ENCODE measurements at places on chromosomes 1 and 21.

DNA sequence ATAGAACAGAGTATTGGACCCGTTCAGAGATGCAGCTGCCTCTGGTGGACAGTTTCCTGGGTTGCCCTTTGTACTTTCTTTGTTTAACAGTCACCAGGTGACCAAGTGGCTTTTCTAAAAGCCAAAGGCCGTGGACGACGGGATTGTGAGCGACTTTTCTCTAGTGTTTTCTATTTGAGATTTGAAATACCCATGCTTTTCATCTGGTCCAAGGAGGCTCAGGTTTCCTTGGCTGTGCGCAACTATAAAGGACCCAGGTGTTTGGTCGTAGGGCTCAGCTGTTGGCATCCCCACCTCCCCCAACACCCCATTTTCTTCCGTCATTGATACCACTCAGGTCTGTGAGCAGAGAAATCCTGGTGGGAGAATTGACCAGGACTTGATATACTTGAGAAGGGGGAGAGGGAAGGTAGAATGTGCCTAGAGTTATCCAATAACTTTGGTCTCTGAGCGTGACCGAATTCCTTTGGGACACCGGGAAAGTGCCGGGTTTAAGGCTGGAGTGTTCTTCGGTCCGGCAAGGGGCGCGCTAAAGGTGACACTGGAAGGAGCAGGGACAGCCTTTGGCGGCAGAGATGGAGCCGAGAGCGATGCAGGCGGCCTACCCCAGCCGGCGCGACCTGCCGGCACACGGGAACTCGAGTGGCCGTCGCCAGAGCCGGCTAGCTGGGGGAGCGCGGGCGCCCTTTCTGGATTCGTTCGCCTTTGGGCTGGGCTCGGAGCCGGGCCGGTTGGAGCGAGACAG lies 83.4 kb upstream of the BMP8A start:
- DNase-seq = no peak

DNA sequence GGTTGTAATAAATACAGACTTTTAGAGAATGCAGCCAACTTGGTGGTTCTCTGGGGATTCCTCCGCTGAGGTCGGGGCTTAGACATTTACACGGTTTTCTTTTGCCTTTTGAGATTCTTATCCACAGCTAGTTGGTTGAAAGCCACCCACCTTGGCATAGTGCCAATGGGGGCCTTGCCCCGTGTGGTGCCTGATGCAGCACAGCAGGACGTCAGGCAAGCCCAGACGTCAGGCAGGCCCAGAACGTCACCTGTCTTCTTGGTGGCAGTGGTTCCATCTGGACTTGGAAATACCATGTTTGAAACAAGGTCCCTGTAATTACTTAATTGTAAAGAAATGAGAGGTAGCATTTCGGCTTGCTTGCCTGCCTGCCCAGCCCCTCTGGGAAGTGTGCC lies 78.5 kb downstream of the GALNT2 start:
- DNase-seq = no peak

DNA sequence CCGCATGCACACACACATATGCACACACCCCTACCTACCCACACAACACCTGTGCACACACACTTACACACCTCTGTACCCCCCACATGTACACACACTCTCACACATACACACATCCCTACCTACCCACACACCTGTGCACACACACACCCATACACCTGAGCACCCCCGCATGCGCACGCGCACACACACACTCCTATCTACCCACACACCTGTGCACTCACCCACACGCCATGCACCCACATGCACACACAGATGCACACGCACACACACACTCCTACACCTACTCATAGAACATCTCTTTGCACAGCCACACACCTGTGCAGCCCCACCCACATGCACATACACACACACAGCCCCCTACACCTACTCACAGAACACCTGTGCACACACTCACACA lies 15.5 kb upstream of the PADI2 start:
- DNase-seq = no peak

GRCh38 chr1:7610936-7611335 lies 160.2 kb upstream of the VAMP3 start:
- DNase-seq = no peak

DNA sequence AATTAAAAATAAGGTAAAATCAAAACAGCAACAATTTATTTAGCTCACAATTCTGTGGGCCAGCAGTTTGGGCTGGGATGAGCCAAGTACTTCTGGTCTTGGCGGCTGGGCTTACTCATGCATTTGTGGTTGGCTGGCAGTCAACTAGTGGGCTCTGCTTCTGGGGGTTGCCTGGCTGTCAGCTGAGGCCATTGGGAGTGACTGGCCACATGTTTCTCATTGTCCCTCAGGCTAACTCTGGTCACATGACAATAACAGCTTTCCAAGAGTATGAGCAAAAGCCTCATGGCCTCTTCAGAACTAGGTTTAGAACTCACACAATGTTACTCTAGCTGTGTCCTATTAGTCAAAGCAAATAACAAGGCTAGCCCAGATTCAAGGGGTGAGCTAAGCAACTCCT lies 15.6 kb upstream of the CHIA start:
- DNase-seq = peak; percentile 24

DNA sequence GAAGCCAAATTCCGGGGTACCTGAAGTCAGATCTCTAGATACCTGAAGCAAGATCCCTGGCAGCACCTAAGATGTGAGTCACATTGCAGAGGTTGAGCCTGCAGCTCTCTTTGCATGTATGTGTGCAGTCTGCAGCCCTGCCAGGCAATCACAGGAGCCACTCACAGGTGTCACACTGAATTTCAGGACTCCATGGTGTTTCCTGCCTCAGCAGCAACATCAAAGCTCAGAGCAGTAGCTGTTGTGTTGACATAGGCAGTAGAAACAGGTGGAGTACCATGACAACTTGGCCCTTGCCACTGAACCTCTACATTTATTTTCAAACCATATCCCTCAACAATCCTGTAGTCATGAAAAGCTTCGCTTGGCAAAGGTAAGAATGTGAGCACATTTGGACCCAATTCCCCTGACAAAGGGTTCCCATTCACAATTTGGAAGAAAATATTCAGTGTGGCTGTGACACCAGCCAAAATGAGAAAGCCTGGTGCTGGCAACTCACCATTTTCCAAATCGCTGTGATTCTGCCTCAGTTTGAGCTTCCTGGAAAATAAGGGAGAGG lies 419.8 kb upstream of the NFIA start:
- DNase-seq = no peak

DNA sequence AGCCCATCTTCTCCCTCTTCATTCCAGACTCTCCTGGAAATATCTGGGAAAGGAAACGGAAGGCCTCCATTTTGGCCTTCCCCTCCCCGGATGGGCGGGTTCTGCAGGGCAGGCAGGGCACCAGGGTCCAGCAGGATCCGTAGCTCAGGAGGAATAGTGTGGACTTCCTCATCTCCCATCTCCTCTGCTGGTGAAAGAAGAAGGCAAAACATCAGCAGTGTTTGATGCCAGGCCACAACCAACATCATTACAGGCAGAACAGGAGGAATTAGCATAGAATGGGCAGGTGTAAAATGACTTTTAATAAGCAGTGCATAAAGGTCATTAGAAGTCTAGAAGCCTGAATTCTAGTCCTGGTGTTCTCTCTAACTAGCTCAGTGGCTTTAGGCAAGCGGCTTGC lies 165.9 kb downstream of the TGFBR3 start:
- DNase-seq = no peak

GRCh38 chr1:48794816-48795215 lies 18.1 kb upstream of the BEND5 start:
- DNase-seq = no peak

DNA sequence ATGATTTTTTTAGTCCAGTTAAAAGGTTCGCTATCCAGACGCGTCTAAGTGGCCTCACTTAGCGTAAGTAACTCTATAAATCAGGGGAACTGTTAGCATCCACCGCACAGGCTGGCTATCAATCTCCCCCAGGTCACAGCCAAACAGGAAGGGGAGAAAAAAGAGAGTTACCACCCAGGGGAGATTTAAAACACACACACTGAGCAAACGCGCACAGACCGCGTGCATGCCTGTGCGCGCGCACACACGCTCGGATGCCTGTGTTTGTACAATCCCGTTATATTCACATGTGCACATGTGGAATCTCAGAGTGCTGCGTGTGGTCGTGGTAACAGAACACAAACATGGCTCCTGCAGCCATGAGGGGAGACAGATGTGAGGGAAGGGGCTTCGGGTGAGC lies 125.4 kb downstream of the CASZ1 start:
- DNase-seq = no peak

DNA sequence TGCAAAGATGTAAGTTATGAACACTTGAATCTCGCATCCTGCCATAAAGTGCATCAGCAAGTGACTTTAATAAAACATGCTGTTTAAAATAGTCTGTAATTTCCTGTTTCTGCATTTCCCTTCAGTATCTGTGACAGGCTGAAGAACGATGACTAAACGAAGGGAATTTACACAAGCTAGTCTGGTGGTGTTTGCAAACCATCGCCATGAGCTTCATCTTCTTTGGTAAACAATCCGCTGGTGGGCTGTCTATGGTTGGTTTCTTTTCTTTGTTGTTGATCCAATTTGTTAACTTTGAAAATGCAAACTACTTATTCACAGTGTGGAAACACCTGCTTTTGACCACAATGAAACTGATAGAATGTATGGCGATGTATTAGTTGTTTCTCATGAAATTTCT lies 13.9 kb downstream of the SERTAD4 start:
- no peak for DNase-seq

GRCh38 chr1:75731881-75732280 lies 7.4 kb downstream of the ACADM start:
- no peak for DNase-seq

GRCh38 chr1:160124705-160125478 lies 9.3 kb downstream of the ATP1A2 start:
- DNase-seq = peak; percentile 82

- DNase-seq = no peak
Measured at GRCh38 chr1:91523482-91523881, 22.8 kb downstream of the CDC7 start.

GRCh38 chr1:22290611-22291010 lies 147.7 kb upstream of the WNT4 start:
- DNase-seq = no peak

DNA sequence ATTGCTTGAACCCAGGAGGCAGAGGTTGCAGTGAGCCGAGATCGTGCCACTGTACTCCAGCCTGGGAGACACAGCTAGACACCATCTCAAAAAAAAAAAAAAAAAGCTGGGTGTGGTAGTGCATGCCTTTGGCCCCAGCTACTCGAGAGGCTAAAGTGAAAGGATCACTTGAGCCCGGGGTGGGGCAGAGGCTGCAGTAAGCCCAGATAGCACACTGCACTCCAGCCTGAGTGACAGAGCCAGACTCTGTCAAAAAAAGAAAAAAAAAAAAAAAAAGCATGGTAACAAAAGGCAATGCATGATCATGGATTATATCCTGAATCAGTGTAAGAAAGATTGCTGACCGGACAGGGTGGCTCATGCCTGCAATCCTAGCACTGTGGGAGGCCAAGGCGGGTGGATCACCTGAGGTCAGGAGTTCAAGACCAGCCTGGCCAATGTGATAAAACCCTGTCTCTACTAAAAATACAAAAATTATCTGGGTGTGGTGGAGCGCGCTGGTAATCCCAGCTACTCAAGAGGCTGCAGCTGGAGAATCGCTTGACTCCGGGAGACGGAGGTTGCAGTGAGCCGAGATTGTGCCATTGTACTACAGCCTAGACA lies 76.3 kb downstream of the RUSC1 start:
- DNase-seq = no peak

DNA sequence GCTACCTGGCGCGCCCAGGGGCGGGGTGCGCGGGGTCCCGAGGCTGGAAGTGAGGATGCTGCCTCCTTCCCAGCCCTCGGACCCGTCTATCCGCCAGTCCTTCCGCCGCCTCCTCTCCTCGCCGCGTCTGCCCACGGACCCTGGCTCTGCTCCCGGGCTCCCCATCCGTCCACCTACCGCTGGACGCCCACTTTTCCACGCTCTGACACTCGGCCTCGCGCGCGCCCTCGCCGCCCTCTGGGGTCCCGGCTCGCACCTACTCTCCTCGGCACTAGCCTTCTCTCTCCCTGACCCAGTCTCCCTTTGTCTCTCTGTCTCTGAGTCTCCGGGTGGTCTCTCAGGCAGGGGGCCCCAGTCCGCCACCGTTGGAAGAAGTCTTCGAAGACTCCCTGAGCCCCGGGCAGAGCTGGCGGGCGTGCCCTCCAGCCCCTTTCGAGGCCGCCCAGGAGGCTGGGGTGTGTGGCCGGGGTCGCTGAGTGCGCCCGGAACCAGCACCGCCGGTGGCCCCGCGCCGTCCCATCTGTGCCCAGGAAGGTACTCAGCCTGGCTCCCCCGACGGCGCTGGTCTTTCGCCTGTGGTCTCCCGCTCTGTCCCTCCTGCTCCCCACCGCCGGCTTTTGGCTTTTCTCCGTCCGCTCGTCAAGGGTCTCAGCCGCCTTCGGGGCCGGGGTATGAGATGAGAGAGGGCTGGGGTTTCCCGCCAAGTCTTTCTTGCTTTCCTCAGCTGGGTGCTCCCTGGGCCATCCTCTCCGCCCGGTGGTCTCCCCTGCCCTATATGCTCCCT lies 610 bp downstream of the DRAXIN start:
- no peak for DNase-seq

DNA sequence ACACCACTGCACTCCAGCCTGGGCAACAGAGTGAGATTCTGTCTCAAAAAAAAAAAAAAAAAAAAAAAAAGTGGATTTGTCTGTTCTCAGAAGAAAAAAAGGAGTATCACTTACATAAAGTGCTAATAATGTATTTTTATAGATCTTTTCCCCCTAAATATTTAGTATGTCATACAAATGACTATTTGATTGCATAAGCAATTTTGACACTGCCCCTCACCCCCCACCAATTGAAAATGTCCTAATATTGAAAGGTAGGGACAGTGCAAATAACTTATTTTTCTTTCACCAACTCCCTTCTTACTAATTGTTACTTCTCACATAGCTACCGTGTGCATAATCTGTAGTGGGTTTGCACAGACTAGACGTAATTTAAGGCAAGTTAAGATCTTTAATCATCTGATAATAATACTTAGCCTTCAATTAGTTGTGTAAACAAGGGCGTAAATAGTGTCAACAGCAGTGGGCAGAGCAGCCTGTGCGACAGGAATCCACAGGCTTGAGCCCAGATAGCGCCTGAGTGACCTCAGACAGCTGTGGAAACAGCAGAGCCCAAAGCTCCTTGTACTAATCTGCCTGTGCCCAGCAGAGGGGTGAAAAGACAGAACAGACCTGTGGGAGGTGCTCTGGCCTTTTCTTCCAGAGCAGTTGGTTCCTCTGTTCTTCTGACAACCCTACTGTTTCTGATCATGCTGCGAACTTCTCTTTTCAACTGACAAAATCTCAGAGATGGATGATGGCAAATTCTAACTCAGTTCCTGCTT lies 4.5 kb upstream of the IER5 start:
- DNase-seq = peak; percentile 67

GRCh38 chr1:200075522-200075921 lies 48.0 kb downstream of the NR5A2 start:
- no peak for DNase-seq
